ENCODE measurements at places on chromosomes 7 and 10. TPM values are rescaled to one million over a fixed set of nuclear protein-coding genes. Genes with fewer than 3 reads are reported as not detected.

DNA sequence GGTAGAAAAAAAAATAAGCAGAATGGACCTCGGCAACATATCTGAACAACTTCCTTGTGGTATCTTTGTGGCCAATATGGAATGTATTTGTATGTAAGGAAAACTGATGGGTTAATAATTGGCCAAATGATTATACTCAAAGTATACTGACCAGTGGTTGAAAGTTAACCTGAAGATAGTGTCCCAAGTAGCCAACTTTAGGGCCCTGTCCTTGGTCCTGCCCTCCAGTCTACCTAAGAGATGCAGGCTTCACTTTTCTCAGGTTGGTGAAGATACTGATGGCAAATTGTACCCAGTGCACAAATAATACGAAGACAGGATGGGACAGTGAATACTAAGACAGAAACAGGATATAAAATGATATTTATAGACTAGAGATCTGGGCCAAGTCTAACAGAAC lies 109.2 kb downstream of the SORCS3 start:
- no peak overlapping the region for H3K4me3 ChIP-seq
- no peaks in the 10 kb centered on the region for H3K27me3 ChIP-seq
- H3K4me1 ChIP-seq: no peaks in the 10 kb centered on the region
- no peaks in the 10 kb centered on the region for H3K36me3 ChIP-seq
- no peak for DNase-seq
- H3K27ac ChIP-seq: no peak overlapping the region

The PVRIG gene
- total RNA-seq: 0.95 TPM

The EEPD1 gene
- total RNA-seq: 10.2 TPM

GRCh38 chr10:5858811-5859210 lies 30.9 kb downstream of the ANKRD16 start:
- no peaks in the 10 kb centered on the region for H3K36me3 ChIP-seq
- H3K4me3 ChIP-seq: no peak overlapping the region
- no peaks in the 10 kb centered on the region for H3K27me3 ChIP-seq
- H3K27ac ChIP-seq: no peak overlapping the region

The POU6F2 gene
- total RNA-seq: not detected

- H3K36me3 ChIP-seq: no peaks in the 10 kb centered on the region
- H3K27ac ChIP-seq: peak overlapping the region; percentile 93
- DNase-seq: no peak
Measured at GRCh38 chr10:132464256-132465192, 67.5 kb downstream of the PWWP2B start.

DNA sequence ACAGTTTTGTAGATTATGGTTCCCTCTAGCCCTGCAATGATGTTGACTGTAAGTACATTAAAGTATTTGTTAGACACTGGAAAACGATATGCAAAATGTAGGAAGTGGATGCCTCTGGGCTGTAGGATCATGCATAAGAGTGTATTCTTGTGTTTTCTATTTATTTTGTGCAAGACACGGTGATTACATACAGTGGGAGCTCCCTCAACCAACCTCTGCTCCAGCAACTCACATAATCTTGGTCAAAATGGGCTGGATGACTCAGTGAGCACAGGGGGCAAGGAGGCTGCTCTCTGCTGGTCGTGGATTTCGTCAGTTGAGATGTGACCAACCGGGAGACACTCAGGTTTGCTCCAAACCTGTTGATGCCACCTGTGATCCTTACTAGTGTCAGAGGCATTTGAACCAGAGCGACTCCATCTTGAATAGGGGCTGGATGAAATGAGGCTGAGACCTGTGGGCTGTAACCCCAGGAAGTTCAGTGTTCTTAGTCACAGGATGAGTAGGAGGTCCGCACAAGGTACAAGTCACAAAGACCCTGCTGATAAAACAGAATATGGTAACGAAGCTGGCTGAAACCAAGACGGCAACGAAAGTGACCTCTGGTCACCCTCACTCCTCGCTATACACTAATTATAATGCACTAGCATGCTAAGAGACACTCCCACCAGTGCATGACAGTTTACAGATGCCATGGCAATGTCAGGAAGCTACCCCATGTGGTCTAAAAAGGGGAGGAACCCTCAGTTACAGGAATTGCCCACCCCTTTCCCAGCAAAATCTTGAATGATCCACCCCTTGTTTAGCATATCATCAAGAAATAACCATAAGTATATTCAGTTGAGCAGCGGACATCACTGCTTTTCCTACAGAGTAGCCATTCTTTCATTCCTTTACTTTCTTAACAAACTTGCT lies 56.4 kb upstream of the FAM20C start:
- no peak overlapping the region for H3K27ac ChIP-seq
- no peak overlapping the region for H3K4me3 ChIP-seq
- no peak for DNase-seq
- no peaks in the 10 kb centered on the region for H3K27me3 ChIP-seq
- no peaks in the 10 kb centered on the region for H3K4me1 ChIP-seq
- no peaks in the 10 kb centered on the region for H3K36me3 ChIP-seq

GRCh38 chr10:70409772-70410171 lies 5.8 kb downstream of the EIF4EBP2 start:
- H3K4me1 ChIP-seq: peaks cover 26% of the 10 kb centered on the region
- DNase-seq: no peak
- H3K27ac ChIP-seq: no peak overlapping the region
- H3K27me3 ChIP-seq: no peaks in the 10 kb centered on the region

The CH25H gene
- 6.4 TPM for total RNA-seq

GRCh38 chr10:126336801-126337200 lies 51.5 kb downstream of the ADAM12 start:
- H3K27me3 ChIP-seq: no peaks in the 10 kb centered on the region
- H3K4me1 ChIP-seq: no peaks in the 10 kb centered on the region
- H3K4me3 ChIP-seq: no peak overlapping the region
- no peaks in the 10 kb centered on the region for H3K36me3 ChIP-seq
- no peak for DNase-seq
- H3K27ac ChIP-seq: no peak overlapping the region

GRCh38 chr10:45491061-45491460 lies 117.0 kb downstream of the ALOX5 start:
- no peak for DNase-seq
- no peak overlapping the region for H3K27ac ChIP-seq
- no peaks in the 10 kb centered on the region for H3K4me1 ChIP-seq
- no peak overlapping the region for H3K4me3 ChIP-seq

GRCh38 chr10:43371418-43371817 lies at the start of gene FXYD4:
Gene FXYD4, plus strand, starts transcription at chr10:43371636. Its CDS starts 2,111 bp downstream, at chr10:43373747.
- H3K4me3 ChIP-seq: no peak within 1 kb of the TSS
- H3K27me3 ChIP-seq: no peaks in the 10 kb centered on the region
- DNase-seq: no peak
- no peak within 1 kb of the TSS for H3K27ac ChIP-seq

- DNase-seq: no peak
- no peaks in the 10 kb centered on the region for H3K36me3 ChIP-seq
- no peak overlapping the region for H3K27ac ChIP-seq
- no peaks in the 10 kb centered on the region for H3K27me3 ChIP-seq
Measured at GRCh38 chr7:120725376-120726039, 132.4 kb downstream of the TSPAN12 start.

The AZGP1 gene
- 0.19 TPM for total RNA-seq

- no peak overlapping the region for H3K27ac ChIP-seq
- H3K27me3 ChIP-seq: no peaks in the 10 kb centered on the region
- peaks cover 24% of the 10 kb centered on the region for H3K4me1 ChIP-seq
- no peak for DNase-seq
Measured at GRCh38 chr7:977326-978048, 2.1 kb upstream of the COX19 start.

DNA sequence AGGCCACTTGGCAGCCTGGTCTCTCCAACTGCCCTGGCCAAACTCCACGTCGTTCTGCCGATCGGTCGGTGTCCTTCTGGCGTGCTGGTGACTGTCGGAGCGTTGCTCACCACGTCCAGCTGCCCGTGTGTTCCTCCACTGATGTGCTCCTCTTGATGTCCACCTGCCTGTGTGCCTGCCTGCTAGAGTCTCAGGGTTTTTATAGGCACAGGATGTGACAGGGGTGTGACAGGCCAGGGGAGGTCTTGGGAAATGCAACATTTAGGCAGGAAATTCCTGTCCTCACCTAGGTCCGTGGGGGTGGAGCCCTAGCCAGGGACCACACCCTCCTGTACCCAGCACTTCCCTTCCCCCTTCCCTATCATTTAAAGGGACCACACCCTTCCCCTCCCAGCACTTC lies 25.2 kb upstream of the CFAP46 start:
- no peak for DNase-seq
- H3K27me3 ChIP-seq: no peaks in the 10 kb centered on the region
- H3K4me1 ChIP-seq: peaks cover under 1% of the 10 kb centered on the region
- no peaks in the 10 kb centered on the region for H3K36me3 ChIP-seq
- H3K4me3 ChIP-seq: no peak overlapping the region

DNA sequence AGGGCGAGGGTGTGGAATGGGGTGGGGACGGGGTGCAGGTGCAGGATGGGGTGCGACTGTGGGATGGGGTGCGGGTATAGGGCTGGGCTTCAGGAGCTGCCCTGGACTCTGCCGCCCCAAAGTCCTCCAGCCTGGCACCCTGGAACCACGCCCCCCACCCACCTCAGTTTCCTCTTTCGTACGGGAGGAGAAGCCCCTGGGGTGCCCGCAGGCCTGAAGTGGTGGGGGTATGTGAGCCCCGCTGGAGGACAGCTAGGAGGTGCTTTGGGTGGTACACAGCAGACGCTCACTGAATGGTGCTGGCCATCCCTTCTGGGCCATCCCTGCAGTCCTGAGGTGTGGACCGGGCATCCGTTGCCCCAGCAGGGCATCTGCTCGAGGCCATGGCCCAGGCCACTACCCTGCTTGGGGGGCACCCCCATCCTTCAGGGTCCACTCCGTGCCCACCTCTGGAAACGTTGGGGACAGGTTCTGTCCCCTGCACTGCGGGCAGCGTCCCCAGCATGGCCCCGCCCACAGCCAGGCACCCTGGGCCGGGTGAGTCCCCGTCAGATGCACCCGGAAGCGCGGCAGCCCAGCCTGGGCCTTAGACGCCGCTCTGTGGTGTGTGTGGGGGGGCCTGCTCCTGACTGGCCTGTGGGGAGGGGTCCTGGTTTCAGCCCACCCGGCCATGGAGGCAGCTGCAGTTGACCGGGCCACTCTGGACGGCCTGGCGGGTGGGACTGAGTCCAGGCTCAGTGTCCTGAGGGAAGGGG lies 41.6 kb downstream of the UNCX start:
- no peak for DNase-seq
- no peaks in the 10 kb centered on the region for H3K36me3 ChIP-seq
- no peak overlapping the region for H3K4me3 ChIP-seq
- no peak overlapping the region for H3K27ac ChIP-seq

DNA sequence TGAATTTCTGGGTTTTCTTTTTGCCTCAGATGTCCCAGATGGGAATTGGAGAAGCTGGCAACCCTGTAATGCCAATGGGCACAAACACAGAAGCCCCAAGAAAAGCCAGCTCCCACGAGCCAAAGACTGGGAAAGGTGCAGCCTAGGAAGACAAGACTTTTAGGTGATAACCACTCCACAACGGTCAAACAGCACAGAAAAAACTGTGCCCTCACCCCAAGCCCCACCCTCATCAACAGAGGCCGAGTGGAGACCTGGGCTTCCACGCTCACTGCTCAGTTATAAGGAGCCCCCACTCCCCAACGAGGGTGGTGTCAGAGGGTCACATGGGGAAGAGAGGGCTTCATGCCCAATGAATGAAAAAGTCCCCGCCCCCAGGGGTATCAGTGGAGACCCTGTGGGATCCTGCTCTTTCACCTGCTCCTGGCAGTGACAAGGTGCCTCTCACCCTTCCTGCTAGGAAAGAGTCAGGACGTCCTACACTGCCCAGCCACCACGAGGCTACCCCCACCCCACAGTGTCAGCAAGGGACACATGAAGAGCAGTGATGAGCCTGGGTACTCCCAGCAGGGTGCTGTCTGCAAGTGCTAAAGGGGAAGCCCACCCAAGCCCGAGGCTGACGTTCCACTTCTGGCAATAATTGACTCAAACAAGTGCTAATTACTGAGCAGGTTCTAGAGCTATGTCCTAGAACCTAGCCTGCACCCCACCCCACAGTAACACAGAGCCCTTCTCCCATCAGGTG lies 8.3 kb downstream of the TMEM273 start:
- no peaks in the 10 kb centered on the region for H3K27me3 ChIP-seq
- H3K4me1 ChIP-seq: peaks cover 30% of the 10 kb centered on the region
- DNase-seq: no peak

GRCh38 chr7:157596881-157597280 lies 260.1 kb downstream of the DNAJB6 start:
- no peak overlapping the region for H3K4me3 ChIP-seq
- no peak overlapping the region for H3K27ac ChIP-seq
- no peak for DNase-seq

All from esophagus squamous epithelium (tissue), 5 donors.